Cardiac muscle cell (in vitro differentiated cells and primary cell): ENCODE measurements at places on chromosomes 13 and 19. TPM values are rescaled to one million over a fixed set of nuclear protein-coding genes. Genes with fewer than 3 reads are reported as not detected.

UPF1 gene
- polyA plus RNA-seq, result 36.4 and 37.7 TPM in 2 replicates

HSD17B14 gene
- polyA plus RNA-seq, result 31.7 and 35.1 TPM in 2 replicates

GAS6 gene
- 91.8 and 120 TPM in 2 replicates for polyA plus RNA-seq

DAND5 gene
- polyA plus RNA-seq, result 0.07 and 0.09 TPM in 2 replicates

NLRP8 gene
- not detected in 2 replicates for polyA plus RNA-seq

AXL gene
- 16.6 and 26.2 TPM in 2 replicates for polyA plus RNA-seq

GNG8 gene
- polyA plus RNA-seq, result 6.8 and 16.2 TPM in 2 replicates

TEX26 gene
- not detected in 2 replicates for polyA plus RNA-seq

HMGB1 gene
- 642 and 740 TPM in 2 replicates for polyA plus RNA-seq

SLAIN1 gene
- 21.6 and 26.5 TPM in 2 replicates for polyA plus RNA-seq
